Hematopoietic multipotent progenitor cell treated with erythropoietin and hydrocortisone succinate and interleukin-3 and kit ligand, for 17 days (in vitro differentiated cells): ENCODE measurements at places on chromosomes 6 and 20.

- peak; percentile 79 for DNase-seq
Observed at GRCh38 chr20:31822421-31823330, 3.5 kb downstream of the MYLK2 start.

GRCh38 chr20:39259010-39259803, 297.1 kb downstream of the DHX35 start:
- DNase-seq, result no peak

- no peak for DNase-seq
Observed at GRCh38 chr6:166478782-166479592, 96.2 kb upstream of the MPC1 start.

DNA sequence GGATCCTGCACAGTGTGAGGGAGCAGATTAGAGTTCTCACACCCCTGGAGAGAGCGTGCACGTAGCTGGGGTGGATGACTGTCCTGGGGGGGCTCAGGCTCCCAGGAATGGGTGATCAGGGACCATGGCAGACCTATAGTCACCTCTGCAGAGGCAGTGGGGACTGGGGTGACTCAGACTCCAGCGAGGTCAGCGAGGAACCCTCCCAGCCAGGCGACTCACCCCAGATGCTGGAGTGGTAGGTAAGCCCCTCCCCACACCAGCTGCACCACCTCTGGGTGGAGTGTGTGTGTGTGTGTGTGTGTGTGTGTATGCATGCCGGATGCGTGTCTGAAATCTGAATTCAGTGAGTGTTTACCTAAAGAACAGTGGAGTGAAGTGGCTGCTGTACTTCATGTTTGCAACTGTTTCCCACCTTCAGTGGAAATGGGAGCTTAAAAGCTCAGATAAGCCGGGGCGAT, 17.4 kb upstream of the GTSF1L start:
- DNase-seq, result no peak

DNA sequence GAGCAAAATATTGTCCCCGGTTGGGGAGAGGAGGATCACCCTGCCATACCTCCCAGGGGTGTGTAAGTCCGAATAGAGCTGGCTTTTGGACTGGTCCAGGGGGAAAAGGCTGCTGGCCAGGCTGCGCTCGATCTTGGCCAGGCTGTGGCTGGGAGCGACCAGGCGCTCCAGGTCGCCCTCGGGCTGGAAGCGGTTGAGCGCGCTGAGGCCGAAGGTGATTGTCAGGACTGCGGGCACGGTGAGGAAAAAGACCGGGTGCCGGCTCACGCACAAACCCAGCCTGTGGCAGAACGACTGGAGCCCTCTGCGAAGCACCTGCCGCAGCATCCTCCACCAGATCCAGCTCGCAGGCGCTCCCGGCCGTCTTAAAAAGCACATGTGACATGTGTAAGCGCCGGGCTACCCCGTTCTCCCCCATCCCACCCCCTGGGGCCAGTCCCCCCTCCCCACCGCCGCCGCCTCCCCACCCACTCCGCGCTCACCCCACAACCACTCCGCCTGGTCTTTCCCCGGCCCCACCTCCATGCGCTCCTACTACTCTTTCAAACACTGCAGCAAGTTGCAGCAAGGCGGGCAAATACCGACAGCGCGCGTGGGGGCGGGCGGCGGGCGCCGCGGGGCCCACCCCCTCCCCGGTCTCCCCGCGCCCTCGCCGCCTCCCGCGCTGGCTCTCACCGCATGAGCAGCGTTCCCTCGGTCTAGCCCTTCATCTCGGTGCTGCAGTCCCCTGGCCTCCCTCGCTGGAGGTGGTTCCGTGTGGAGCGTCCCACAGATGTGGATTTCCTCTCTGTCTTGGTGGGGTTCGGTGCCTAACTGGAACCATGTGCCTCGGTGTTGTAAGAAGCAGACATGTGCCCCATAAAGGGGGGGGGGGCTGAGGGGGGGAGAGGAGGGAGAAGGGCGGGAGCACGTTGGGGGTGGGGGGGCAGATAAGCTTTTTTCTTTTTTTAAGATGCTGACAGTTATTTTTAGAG, 42.4 kb downstream of the PTCHD4 start:
- no peak for DNase-seq

GRCh38 chr6:163446549-163446948, 32.0 kb downstream of the QKI start:
- no peak for DNase-seq

GRCh38 chr20:12243327-12243726, 325.6 kb downstream of the BTBD3 start:
- DNase-seq, result no peak

- DNase-seq, result no peak
Observed at GRCh38 chr6:157227202-157228166, 95.8 kb downstream of the TMEM242 start.

DNA sequence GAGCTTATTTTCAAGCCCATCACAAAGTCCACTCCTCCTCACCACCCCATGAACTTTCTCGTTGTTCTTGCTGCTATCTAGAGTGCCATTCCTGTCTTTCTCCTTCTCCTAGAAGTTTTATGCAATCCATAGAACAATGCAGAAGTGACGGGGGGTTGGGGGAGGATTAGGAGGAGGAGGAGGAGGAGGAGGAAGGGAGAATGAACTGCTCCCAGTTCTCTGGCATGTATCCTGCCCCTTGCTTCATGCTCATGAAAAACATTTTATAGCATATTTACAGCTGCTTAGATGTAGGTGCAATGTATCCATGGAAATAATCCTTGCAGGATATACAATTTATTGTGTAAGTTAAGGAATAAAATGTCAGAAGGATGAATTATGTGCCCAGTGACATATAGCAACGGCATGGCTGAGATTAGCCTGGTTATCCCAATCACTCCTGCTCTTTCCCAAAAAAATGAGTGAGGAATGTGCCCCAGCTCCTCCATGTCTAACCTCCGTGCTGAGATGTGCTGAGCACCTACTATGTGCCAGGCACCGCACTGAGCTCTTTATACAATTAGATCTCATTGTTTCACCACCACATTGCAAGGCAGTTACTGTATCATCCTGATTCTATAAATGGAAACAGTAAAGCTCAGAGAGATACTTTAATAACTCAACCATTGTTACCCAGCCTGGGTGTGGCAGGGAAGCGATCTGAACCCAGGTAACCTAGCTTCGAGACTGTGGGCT, 41.6 kb upstream of the TFAP2C start:
- DNase-seq, result no peak

DNA sequence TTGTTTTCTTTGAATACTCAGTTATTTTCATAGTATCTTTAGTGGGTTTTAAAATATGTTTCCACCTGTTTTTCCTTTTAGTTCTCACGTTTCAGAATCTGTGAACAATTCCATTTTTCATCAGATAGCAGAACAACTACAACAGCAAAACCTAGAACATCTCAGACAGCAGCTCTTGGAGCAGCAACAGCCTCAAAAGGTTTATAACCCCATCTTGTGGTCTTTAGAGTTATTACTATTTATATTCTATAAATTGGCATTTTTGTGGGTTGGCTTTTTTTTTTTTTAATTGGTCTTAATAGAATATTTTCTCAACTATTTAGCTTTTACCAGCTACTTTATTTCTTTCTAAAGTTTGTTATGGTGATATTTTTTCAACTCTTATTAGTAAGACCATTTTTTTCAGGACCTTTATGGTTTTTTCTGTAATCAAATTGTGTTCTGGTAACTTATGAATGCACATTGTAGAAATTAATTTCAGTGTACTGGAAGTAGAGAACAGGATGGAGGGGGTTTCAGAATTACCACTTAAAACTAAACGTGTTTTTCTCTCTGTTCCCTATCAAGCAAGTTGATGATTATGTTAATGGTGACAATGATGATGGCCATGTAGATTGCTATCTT, 72.2 kb downstream of the SCAF8 start:
- peak; percentile 75 for DNase-seq

DNA sequence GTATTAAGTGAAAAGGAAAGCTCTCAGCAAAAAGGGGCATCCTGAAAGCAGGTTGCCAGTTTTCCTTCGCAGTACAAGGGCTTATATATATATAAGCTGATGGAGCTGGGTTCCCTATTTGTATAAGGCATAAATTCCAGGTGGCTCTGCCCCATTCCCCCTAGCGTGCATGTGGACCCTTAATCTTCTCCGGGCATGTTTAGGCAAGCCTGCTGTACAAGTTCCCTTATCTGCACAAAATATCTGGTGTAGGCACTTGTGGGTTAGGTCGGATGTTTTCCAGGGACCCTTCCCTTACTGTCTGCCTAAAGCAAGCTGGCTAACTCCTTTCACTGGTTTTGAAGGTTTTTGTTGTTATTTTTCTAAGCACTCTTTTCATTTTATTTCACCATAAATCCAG, 140.7 kb downstream of the FUT9 start:
- no peak for DNase-seq

DNA sequence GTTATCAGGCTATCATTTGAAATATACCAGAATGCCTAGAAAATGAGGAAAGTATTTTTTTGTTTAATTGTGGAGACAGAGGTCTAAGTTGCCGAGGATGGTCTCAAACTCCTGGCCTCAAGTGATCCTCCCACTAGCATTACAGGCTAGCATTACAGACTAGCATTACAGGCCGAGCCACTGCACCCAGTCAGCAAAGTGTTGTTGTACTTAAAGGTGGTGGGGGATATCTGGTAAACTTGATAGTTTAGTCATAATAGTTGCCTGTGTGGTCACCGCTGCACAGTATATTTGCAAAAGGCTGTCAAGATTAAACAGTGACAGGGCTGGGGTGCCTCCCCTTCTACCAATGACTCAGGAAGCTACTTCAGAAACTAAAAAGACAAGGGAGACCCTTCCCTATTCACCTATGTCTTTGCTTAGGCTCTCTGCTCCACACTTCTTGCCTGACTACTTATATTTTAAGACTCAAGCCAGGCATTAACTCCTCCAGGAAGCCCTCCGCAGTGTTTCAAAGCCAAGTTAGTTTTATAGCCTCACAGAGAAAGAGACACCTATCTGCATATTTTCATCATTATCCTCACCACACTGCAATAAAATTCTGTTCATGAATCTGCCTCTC, 3.1 kb upstream of the AKIRIN2 start:
- no peak for DNase-seq

- no peak for DNase-seq
Observed at GRCh38 chr6:22095836-22096235, 201.0 kb downstream of the PRL start.

GRCh38 chr6:39753725-39754045, 28.5 kb upstream of the KIF6 start:
- DNase-seq, result no peak

- DNase-seq, result no peak
Observed at GRCh38 chr20:50915424-50915823, 15.8 kb downstream of the ADNP start.

DNA sequence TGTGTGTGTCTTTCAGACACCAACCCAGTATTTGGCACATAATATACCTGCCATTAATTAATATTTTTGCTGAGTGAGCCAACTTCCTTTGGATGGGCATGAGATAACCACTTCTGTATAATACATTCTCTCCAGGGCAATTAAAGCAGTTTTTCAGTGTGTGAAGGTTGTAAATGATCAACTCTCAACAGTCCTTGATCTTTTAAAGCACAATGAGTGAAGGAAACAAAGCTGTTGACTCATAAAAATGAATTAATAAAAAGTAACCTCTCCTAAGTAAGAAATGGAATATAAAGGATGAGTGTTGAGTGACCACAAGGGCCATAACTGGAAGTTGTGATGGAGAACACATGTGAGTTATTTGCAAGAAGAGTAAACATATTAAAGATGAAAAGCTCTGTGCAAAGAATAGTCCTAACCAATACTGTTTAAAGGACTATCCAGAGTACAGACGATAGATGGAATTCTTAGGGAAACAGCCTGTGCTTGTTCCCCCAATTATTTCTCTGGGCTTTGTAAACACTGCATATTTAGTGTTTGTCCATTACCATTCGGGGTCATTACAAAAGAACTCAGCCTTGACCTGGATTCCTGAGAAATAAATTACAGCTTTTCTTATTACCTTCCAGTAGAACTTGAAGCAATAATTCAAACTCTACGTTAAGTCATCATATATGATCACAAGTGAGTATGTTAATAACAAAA, 446.2 kb downstream of the PLCB1 start:
- no peak for DNase-seq

DNA sequence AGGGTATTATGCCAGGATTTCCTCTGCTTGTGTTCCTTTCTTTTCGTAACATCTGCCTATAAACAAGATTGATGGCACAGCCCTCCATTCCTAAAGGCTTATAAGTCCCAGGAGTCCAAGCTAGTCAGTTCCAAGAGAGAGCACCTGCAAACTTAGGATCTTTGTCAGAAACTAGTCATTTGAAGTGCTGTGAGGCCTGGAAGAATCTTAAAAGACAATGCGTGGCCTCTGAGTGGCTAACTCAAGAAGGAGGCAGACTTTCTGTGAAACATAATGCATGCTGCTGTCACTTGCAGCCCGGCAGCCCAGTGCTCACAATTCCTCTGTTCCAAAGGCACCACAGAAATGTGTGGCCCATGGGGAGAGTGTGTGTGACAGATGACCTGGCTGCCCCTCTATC, 135.0 kb upstream of the SUPT3H start:
- no peak for DNase-seq

DNA sequence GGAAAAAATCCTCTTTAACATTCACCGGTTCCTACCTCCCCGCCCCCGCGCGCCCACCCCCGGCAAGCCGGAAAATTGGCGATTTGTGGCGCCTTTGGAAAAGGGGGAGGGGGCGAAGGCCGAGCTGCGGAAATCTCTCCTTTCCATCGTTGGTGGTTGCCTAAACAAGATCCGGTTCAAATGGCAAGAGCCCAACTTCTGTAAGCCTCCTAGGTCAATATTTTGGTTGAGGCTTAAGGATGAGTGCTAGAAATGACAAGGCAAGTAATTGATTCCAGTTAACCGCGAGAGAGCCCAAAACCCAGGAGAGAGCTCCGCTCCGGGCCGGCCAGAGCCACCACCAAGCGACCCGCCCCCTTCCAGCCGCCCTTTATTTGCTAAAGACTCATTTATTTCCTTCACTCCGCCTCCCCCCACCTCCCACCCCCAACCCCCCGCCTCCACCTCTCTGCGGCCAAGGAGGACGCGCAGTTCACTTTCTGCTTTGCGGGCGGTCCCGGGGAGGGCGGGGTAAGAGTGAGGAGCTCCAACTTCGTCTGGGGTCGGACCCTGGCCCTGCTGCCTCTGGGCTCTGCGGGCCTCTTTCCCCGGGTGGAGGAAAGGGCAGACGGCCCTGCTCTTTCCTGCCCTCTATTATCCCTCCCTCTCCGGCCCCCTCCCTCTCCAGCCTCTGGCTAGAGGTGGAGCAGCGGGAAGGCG, 838 bp upstream of the NKX2-2 start:
- DNase-seq, result no peak

- DNase-seq, result no peak
Observed at GRCh38 chr20:50144362-50144761, 9.2 kb downstream of the PEDS1 start.

DNA sequence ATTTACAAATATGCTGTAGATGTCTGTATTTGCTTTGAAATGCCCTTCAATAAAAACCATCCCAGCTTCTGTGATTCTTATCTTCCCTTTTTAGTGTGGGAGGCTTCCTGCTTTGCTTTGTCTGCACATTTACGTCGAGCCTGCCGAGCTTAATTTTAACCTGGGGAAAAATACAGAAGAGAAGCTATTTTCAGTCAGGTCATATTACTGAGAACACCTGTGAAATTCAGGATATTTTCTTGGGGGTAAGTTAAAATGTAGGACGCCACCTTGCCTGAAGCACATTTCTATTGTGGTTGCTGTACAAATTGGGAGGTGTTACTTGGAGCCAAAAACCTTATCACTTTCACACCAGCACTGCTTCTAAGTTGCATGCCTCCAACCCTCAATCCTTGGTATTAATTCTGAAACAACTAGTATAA, 43.6 kb upstream of the FUCA2 start:
- no peak for DNase-seq
